ENCODE measurements at places on chromosomes 1 and 21. TPM values are rescaled to one million over a fixed set of nuclear protein-coding genes. Genes with fewer than 3 reads are reported as not detected.
A peak's percentile ranks its signal among the peaks of the same experiment; 100 is the strongest.

Gene CD52
- not detected for total RNA-seq

Gene CFHR5
- total RNA-seq: not detected

Gene SYNC
- 38.2 TPM for total RNA-seq

Gene RXRG
- total RNA-seq: not detected

Gene SHISA4
- 63.9 TPM for total RNA-seq

Gene KIF17
- total RNA-seq: 0.86 TPM

Gene ACTN2
- total RNA-seq: 0.02 TPM

GRCh38 chr21:34965200-34966174 lies 83.6 kb downstream of the RUNX1 start:
- peak; percentile 92 for DNase-seq

GRCh38 chr1:62841587-62842169 lies 57.7 kb downstream of the ATG4C start:
- DNase-seq: peak; percentile 60

DNA sequence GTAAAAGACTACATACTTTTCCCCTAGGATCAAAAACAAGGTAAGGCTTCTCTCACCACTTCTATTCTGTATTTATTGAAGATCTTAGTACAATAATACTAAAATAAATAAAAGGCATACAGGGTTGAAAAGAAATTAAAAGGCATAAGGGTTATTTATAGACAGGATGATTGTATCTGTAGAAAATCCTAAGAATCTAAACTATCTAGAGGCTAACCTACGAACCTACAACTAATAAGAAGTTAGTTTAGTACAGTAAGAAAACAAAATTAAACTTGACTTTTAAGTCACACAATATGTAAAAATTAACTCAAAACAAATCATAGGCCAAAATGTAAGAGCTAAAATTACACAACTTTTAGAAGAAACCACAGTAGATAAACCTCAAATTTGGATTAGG lies 50.4 kb upstream of the ADAM30 start:
- peak; percentile 23 for DNase-seq

DNA sequence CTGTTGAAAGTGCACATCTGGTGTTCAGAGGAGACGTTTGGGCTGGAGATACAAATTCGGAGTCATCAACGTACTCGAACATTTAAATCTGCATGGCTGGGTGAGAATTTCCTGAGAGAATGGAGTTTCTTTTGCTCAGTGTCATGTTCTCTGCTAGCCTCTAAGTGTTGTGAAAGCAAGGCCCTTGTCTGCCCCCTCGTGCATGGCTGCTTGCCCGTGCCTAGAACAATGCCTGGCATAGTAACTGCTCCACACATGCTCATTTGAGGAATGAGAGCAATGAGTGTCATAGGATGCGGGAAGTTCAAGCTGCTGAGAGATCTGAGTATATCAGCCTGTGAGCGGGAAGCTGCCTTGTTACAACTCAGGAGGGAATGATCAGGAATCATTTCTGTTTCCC lies 171.1 kb upstream of the CSF3R start:
- DNase-seq: peak; percentile 22

DNA sequence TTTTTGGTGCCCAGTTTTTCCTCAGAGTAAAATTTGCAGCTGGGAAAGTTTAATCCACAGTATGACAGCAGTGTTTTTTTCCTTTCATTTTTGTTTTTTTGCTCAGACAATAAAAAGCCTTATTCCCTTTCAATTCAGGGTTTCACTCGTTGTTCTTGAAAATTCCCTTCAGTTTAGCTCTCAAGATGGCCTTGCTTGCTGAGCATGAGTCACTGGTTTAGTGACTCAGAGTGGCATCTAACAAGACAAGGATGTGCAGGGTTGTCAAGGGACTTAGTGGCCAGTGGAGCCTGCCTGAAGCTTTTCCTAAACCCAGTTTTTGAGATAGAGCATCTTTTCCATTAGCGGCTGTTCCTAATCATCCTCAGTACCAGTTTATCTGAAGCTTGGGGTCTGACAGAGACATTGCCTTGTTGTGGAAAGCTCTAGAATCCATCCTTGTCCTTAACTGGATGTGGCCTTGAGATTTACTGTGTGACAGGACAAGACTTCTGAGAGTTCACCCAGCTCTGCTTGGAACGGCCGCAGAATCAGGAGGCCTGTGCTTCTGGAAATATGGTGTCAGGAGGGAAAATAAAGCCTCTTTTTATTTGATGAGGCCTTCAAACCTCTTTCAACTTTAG lies 48.4 kb upstream of the DNAJC6 start:
- DNase-seq: peak; percentile 94

DNA sequence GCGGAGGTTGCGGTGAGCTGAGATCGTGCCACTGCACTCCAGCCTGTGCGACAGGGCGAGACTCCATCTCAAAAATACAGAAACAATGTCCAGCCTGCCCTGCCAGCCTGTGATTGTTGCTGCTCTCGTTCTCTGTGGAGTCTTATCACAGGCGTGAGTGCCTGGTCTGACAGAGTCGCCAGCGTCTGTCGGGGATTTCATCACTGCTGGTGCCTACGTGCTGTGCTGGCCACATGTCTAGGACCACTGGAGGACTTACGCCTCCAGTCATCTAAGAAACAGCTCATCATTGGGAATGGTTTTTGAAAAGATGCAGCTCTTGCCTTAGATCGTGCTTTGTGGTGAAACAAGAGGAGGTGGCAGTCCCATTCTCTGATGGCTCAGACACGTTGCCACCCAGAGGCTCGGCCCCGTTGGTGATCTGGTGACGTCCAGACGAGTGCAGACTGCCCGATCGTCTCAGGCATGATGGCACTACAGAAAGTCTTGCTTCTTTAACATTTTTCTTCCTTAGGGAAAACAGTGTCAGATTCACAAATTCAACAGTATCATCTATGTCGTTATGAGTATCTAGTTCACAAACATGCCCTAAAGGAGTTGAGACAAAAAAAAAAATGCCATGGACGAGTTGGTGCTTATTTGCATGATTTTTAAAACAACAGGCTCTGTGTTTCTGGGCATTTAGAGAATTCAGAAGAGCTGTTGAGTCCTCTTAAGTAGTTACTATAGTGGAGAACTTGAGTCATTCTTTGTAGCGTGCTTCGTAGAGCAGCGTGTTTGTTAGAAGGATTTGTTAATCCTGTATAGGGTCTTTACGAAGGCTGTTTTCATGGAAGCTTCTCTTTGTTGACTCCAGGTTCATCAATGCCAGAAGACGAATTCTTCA lies 47.5 kb downstream of the CBS start:
- DNase-seq: no peak

DNA sequence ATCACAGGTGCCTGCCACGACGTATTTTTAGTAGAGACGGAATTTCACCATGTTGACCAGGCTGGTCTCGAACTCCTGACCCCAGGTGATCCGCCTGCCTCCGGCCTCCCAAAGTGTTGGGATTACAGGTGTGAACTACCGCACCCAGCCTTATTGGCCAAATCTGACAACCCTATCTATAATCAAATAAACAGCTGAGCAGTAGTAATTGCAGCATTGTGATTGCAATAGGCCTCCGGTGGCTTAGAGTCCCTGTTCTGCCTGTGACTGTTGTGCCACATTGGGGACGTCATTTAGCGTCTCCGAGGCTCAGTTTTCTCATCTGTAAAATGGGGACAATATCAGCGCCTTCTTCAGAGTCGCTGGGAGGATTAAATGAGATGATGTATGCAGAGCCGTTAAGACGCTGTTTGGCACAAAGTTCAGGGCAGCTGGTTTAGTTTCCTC lies 569 bp upstream of the CAPN2 start:
- DNase-seq: no peak

GRCh38 chr1:246278371-246278770 lies 228.7 kb downstream of the SMYD3 start:
- no peak for DNase-seq

GRCh38 chr1:109392037-109392787 lies 5.5 kb downstream of the SORT1 start:
- DNase-seq: no peak

- DNase-seq: no peak
Observed at GRCh38 chr1:228717081-228717480, 18.2 kb upstream of the RHOU start.

- peak; percentile 1 for DNase-seq
Observed at GRCh38 chr1:95467036-95467435, 233.0 kb downstream of the RWDD3 start.

GRCh38 chr21:43885721-43886120 lies 20.7 kb downstream of the AGPAT3 start:
- DNase-seq: no peak

- DNase-seq: no peak
Observed at GRCh38 chr1:244952940-244953339, 88.6 kb upstream of the HNRNPU start.

DNA sequence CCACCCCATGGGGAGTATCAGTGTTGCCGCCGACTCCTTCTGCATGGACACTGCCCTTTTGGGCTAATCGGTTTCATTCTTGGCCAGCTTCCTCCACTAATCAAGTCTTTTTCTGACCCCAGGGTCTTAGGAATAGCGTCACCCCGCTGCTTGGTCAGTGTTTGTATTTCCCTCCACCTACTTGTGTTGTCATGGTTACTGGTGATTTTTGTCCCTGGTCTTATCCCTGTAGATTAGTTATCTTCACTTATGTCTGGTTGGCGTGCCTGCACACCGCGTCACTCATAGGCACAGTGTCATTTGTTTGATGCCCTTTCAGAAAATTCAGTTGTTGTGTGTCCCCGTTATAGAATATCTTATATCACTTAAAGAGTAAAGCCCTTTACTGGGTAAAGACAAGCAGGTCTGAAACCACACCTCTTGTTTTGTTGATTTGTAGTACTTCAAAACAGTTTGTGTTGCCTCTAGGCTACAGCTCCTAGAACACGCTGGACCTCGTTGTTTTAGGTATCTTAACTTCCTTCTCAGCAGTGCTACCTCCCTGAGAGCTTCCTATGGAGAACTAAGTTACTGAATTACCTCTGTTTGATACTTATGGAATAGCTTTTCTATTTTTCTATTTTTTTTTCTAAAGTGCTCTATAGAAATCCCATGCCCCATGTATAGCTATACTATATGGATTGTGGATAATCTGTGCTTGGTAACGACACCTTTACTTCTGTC lies 868 bp downstream of the PPP1R12B start:
- peak; percentile 83 for DNase-seq

DNA sequence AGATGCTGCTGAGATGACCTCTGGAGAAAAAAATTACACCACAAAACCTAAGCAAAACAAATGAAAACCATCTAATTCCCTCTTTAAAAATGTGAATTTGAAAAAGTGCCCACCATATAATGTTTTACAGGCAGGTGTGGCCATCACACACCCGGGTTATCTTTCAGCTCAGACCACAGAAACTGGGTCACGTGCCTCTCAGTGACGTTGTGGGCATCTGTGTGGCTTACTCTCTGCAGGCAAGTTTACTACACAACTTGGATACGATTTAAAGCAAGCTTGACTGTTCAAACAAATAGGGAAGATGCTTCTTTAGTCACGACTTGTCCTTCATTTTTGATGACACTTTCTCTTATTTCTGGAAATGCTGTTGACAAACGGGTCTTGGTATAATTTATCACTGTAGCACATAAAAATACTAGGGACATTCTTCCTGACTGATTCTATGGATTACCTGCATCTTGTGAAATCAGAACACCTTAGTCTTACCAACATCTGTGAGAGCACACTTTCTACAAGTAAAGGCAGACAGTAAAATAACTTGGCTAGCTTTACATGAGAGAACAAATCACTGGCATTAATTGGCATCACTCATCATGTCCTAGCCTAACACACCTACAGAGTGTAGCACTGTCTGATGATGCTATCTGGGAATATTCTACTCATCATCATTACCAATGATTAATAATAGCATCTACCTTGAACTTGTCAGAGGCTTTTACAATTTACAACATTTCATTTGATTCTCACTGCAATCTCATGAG lies 89.3 kb upstream of the EDEM3 start:
- DNase-seq: peak; percentile 14

DNA sequence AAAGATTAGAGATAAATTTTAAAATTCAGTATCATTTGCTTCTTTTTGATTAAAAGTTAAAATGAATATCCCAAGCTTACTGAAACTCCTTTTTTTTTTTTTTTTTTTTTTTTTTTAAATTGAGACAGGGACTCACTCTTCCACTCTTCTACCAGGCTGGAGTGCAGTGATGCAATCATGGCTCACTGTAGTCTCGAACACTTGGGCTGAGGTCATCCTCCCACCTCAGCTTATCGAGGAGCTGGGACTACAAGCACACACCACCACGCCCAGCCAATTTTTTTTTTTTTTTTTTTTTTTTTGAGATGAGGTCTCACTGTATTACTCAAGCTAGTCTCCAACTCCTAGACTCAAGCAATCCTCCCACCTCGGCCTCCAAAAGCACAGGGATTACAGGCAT lies 92.1 kb upstream of the RGS18 start:
- DNase-seq: no peak

GRCh38 chr1:178500091-178500770 lies 3.5 kb upstream of the CLEC20A start:
- peak; percentile 7 for DNase-seq

- DNase-seq: peak; percentile 3
Observed at GRCh38 chr1:187763976-187764375, 935.2 kb downstream of the PLA2G4A start.

- DNase-seq: no peak
Observed at GRCh38 chr1:155392898-155393411, 72.3 kb downstream of the RUSC1 start.

DNA sequence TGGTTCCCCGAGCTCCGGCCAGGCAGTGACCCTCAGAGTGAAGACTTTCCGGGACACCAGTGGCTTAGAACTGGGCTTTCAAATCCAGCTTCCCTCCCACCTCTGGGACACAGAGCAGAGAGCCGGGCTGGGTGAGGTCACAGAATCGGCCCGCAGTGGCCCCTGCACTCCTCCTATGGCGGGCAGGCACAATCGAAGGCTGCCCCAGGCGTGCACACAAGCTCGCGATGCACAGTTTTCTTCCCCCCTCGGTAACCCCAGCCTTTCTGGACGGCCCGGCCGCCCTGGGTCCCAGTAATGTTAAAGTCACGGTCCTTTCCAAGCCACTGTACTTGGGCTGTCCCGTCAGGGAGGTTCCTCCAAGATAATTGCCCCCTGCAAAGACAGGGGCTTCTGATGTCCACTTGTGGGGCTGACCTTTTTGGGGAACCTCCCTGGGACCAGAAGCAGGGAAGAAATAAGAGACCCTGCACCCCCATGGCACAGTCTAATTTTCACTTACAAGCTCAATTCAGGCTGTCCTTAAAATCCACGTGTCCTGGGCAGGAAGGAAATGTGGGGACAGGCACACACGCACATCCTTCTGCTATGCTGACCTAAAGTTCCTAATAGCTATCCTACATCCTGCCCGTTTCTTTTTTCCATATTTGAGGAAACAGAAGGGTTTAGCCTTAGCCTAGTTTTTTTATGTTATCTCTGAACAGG lies 13.7 kb downstream of the TFF3 start:
- no peak for DNase-seq

GRCh38 chr1:84861988-84862644 lies 30.9 kb downstream of the LPAR3 start:
- no peak for DNase-seq

Data from M059J (cell line).